ENCODE measurements at places on chromosomes 2 and 18.

GRCh38 chr18:28581521-28582071 is 404.7 kb upstream of the CDH2 start:
- DNase-seq = no peak

DNA sequence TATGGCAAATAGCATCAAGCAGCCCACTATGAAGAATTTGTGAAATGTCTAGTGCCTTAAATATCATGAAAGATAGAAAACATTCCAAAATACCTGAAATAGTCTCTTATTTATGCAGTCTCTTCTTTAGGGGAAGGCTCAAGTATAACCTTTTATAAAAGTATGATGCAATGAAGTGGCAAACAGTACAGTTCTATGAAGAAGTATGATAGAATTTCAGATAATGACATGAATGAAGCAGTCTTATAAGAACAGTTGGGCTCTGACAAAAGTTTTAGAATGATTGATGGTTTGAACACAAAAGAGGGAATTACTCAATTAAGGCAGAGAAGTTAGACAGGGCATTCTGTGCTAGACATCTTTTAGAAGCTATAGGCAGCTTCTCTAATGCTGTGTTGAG is 1791.8 kb upstream of the PIK3C3 start:
- DNase-seq = no peak

DNA sequence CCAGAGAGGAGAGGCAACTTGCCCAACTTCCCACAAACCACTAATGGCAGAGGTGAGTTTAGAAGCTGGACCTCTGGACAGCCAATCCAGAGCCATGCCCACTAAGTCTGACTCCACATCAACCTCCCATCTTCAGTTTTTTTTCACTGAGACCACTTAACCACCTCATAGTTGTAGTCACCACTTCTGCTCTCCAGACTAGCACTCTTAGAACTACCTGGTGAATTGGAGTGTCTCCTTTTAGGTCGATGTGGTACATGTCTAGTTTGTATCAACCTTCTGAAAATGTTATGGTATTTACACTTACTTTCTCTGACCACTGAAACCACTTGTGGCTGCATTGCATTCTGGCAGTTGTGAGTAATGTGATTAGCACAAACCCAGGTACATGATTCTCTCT is 743.6 kb upstream of the FANCL start:
- no peak for DNase-seq

- no peak for DNase-seq
Measured at GRCh38 chr2:42941633-42942176, 149.3 kb upstream of the HAAO start.

- DNase-seq = no peak
Measured at GRCh38 chr2:183093857-183094657, 15.5 kb downstream of the DUSP19 start.

GRCh38 chr2:220014961-220015360 is 387.5 kb downstream of the SLC4A3 start:
- DNase-seq = no peak

DNA sequence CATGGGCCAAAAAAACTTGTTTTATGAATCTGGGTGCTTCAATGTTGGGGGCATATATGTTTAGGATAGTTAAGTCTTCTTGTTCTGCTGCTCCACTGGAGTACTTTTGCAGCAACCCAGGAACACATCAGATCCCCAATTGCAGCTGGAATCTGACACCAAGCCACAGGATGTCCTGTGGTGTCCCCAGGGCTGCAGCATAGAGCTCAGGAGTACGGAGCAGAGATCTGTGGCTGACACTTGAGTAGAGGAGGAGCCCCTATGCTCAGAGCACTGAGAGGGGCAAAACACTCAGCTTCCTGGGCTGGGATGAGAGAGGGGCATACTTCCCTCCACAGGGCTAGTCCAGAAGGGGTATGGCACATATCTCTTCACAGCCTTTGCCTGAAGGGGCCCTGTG is 138.9 kb upstream of the ERBB4 start:
- DNase-seq = no peak

DNA sequence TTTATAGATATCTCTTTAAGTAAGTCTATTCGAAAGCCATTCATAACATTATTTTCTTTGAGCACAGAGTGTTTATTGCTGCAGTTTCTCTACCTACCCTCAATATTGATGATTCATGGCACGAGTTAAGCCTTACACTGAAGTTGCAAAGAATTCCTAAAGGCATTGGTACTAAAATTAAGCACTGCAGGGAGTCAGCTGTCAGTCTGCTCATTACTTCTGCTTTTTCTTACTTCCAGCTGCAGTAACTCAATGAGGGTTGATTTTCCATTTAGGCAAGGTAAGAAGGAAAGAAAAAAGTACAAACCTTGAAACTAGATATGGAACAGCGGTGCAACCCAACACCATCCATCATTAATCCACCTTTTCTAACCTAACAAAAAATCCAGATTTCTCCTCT is 65.2 kb downstream of the RNF152 start:
- no peak for DNase-seq

DNA sequence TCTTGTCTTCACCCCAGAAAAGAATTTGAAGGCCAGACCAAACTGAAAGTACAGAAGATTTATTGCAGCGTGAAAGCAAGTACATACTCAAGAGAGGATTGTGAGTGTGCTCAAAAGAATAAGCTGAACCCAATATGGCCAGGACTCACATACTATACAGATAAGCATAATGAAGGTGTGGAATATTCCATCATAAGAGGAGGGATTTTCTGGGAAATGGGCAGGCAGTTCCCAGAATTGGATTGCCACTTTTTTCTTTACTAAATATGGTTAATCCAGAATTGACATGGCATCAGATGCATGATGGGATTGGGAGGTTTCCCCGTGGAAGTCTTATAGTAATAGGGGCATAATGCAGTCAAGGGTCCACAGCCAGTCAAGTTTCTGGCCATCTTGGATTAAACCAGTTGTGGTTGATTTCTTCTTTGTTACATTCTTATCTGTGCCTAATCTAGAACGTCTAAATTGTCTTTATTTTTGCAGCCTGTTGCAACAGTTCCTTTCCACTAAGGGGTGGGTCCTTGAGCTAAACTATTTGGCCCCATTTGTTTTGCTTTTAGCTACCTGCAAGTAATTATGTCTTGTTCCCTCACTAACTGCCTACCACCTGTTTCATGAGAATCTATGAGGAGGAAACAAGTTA is 9.0 kb downstream of the SP140L start:
- DNase-seq = no peak

DNA sequence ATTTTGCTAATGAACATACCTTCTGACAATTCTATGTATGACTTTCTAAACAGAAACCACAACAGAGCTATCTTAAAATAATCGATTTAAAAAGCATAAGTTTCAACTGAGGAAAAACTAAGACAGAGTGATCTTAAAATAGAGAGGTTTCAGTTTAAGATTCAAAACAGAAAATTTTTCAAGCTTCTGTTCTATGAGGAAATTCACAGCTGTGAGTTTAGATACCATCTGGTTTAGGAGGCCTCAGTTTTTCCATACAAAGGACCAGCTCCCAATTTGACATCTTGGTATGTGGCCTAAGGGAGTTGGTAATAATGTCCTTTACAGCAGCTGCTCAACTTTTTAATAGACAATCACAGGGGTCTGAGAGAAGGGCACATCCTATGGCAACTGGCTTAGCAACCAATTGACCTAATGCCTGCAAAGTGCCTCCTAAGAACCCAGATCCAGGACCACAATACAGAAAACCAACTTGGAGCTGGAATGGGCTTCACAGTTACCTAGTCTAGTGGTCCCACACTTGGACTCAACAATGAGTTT is 39.7 kb downstream of the MDH1 start:
- no peak for DNase-seq

DNA sequence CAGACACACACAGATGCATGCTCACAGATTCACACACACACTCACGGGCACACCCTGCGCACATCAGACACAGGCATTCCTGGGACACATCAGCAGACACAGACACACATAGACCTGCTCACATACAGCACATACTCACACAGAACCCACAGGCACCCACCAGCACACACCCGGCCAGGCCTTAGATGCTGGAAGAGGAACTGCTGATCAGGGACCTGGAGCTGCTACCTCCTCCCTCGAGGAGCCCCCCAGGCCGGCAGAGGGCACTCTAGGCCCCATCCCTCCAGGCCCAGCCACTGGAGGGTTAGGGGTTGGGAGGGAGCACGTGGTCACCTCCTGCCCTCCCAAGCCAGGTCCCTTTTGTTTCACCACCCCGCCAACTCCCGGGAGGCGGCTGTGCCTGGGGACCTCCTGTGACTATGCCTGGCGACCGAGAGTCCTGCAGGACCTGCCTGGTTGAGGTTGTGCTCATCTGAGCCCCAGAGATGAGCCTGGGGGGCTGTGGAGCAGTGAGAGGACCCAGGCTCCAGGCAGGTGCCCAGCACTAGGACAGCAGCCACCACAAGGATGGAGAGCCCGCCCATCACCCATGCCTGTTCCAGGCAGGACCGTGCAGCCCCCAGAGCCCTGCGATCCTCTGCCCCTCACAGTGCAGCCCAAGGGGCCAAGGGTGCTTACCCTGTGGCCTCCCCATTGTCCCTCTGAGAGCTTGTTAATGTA is 21.0 kb upstream of the PTMA start:
- peak; percentile 66 for DNase-seq

- DNase-seq = no peak
Measured at GRCh38 chr2:39865751-39866150, 86.7 kb upstream of the THUMPD2 start.

- DNase-seq = no peak
Measured at GRCh38 chr2:31204783-31205182, 12.5 kb downstream of the CAPN14 start.

- no peak for DNase-seq
Measured at GRCh38 chr2:109046925-109047508, 58.0 kb upstream of the EDAR start.

- DNase-seq = peak; percentile 29
Measured at GRCh38 chr2:172437419-172438341, 10.3 kb downstream of the ITGA6 start.

GRCh38 chr2:12617853-12618252 is 98.9 kb upstream of the TRIB2 start:
- DNase-seq = no peak

- DNase-seq = no peak
Measured at GRCh38 chr2:127560201-127560930, 24.9 kb downstream of the MYO7B start.

DNA sequence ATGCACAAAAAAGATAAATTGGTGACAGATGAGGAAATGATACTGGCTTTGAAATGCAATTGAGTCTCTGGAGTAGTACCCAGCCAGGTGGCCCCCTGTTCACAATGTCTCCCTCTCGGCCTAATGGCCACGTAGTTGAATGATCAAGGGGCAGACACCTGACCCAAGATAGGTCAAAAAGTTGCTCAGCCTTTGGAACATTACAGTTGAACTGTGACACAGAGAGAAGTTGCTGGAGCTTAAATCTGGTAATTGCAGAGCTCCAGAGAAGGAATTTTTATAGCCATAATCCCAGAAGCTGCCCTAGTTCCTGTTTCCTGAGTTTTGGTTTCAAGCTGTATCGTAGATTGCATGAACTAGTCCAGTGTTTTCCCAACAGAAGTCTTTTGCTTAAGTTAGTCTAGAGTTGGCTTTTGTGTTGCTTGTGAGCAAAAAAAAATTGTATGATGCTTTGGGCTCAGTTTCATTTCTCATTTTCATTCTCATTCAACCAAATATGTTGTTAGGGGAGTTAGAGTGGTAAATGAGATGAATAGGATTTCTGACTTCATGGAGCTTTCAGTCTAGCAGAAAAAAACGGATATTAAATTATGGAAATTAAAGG is 117.9 kb downstream of the CSRNP3 start:
- no peak for DNase-seq

DNA sequence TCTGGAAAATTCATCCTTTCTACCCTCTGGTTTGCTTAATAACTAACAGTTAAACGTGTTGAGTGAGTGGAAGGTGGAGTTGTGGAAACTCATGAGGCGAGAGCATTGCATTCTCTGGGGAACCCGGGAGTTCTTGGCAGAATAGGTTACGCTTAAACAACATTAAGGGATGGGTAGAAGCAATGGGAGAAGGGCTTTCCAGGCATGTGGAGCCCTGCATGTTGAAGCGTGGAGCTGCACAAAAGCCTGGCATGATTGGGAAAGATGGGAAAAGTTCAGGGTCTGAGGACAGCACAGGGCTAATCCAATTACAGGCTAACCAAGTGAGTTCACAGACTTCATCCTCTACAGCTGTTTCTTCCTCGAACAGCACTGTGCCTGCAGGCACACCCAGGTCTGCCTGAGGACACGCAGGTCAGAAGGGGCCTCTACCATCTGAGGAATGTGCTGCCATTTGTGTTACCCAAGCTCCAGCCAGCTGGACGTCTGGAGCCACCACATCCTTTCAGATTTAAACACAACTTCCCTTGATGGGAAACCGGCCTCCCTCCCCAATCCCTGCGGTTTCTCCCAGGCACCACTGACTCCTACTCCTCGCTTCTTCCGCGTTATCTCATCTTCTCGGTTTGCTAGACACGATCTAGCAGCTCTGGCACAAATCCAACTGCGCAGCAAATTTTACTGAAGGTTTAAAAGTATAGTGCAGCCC is 164.2 kb downstream of the ANTXR1 start:
- DNase-seq = no peak

DNA sequence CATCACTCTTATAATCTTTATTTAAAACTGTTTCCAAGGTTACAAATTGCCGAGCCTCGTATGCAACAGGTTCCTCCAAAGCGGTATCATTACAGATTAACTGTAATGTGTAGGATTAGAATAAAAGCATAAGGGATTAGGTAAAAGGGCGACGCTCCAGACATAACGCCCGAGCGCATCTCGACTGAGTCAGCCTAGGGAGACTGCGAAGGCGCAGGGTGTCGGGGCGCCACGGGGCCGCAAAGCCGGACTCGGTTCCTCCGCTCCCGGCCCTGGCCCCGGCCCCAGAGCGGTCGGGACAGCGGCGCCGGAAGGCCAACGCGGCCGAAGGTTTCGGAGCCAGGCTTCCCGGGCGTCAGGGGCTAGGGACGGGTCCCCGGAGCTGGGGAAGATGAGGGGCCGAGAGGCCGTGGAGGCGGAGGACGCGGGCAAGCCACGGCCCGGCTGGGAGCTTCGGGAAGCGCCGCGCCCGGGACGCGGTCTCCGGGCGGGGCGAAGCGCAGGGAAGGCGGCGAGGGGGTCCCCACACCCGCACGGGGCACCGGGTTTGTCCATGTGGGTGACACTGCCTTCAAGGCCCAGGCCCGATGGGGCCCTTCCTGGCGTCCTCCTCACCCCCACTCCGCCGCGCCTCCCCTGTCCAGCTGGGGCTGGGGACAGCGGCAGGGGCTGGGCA is 12.9 kb upstream of the SIX3 start:
- DNase-seq = peak; percentile 42

GRCh38 chr2:240284503-240285259 is 144.2 kb upstream of the OTOS start:
- no peak for DNase-seq

GRCh38 chr2:201777043-201777442 is 3.7 kb downstream of the ALS2 start:
- no peak for DNase-seq

DNA sequence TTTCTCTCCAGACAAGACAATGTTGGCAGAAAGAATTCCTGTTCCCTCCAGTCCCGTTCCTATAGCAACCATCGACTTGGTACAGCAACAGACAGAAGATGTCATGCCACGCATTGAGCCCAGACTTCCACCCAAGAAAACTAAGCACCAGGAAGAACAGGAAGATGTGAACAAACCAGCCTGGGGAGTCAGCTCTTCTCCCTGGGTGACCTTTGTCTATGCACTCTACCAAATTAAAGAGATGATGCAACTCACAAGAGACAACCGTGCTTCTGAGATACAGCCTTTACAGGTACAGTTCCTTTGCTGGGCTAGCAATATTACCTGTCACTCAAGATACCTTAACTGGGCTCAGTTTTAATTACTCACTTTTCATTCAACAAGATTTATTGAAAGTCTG is 37.1 kb downstream of the NEMP2 start:
- no peak for DNase-seq

All from activated naive CD4-positive, alpha-beta T cell treated with anti-CD3 and anti-CD28 coated beads, Interleukin-2, amount 50 U/mL, for 72 hours (primary cell).